ENCODE measurements at places on chromosomes 5 and 9.

DNA sequence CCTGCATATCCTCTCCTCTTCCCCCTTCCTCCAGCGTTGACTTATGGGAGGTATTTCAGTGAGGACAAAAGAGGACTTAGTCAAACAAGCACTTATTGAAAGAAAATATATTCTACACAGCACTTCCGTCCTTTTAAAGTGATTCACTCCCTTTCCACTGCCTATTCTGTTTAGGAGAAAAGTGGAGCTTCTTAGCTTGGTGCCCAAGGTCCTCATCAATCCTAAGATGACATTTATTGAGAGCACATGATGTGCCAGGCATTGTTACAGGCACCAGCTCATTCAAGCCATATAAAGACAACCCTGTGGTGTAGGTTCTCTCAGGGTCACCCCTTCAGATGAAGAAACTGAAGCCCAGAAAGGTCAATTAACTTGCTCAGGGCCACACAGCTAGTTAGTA, 95.9 kb downstream of the KCNIP1 start:
- DNase-seq = no peak

DNA sequence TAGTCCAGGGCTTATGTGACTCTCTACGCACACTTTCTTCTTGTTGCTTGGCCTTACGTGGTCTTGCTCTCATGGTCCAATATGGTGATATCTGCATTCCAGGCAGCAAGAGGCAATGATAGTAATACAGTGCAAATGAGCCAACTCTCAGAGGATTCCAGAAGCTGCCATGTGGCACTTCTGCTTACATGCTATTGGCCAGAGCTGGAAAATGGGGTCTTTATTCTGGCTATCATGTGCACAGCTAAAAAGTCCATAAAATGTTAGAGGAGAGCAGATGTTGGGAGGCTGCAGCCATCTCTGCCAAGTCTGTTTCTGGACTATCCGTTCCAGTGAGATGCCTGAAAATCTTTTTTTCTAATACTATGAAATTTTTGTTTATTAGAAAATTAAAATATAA, 2.9 kb upstream of the SEPTIN8 start:
- DNase-seq = no peak

- DNase-seq = no peak
Measured at GRCh38 chr9:98935071-98935505, 8.6 kb upstream of the COL15A1 start.

DNA sequence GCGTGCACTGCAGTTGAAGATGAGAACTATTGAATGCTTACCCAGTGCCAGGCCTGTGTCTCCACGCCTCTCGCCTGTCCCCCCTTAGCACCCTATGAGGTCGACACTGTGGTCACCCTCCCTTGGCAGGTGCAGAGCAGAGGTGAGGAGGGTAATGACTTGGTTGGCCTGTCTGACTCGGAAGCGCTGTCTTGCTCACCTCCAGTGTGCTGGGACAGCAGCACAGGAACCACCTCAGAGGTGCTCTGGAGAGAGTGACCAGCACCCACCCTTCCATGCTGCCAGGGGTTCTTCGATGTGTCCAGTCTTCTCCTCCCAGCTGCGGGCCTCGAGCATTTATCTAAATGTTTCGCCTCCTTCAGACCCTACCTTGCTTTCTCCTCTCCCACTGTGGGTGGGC, 178.3 kb upstream of the IRX2 start:
- DNase-seq = no peak

DNA sequence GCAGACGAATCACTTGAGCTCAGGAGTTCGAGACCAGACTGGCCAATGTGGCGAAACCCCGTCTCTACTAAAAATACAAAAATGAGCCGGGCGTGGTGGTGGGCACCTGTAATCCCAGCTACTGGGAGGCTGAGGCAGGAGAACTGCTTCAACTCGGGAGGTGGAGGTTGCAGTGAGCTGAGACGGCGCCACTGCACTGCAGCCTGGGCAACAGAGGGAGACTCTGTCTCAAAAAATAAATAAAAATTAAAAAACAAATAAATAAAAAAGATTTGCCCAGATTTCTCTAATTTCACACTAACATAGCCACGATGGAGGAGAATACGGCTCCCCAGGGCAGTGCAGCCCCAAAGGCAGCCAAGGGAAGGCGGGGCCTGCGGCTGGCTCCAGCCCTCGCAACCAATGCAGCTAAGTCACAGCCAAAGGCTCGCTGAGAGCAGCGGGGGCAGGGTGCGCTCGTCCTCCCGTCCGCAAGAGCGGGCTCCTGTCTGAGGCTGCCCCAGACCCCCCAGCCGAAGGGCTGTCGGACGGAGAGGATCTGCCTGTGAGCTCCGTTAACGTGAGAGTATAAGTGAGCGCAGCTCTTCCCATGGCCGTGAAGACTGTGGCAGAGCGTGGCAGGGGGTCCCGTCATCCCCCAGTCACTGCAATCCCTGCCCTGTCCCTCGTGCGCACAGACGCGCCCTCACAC, 43.5 kb downstream of the SLC12A7 start:
- no peak for DNase-seq

DNA sequence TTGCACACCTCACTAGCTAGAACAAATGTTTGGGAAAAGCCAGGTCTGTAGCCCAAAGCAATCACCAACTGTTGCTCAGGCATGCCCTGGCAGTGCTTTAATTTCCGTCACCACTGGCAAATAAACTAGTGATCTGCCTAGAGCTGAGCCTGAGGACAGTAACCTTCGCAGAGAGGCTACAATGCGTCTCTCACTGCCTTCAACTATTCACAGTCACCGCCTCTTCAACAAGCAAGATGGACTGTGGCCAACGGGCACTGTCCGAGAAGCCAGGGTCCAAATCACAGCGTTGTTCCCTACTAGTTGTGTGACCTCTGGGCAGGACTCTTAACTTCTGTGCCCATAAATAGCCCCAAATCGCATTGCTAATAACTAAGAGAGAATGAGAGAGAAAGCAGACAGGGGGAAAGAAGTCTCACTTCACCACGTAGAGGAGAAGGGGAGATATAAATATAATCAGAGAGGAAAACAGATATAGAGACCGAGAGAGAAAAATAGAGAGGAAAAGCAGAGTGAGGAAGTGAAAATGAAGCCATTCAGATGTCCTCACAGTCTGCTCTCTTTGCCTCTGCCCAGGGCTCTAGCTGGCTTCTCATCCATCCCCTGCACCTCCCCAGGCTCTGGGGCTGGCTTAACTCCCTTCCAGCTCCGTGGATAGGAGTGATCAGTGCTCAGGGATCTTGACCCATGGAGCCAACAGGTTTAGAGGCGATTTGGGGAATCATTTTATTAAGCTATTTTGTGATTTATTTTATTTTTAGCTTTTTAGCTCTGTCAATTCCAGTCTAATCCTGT, 157.9 kb downstream of the ZDHHC21 start:
- no peak for DNase-seq

GRCh38 chr5:1916041-1917001, 33.6 kb upstream of the IRX4 start:
- DNase-seq = no peak

DNA sequence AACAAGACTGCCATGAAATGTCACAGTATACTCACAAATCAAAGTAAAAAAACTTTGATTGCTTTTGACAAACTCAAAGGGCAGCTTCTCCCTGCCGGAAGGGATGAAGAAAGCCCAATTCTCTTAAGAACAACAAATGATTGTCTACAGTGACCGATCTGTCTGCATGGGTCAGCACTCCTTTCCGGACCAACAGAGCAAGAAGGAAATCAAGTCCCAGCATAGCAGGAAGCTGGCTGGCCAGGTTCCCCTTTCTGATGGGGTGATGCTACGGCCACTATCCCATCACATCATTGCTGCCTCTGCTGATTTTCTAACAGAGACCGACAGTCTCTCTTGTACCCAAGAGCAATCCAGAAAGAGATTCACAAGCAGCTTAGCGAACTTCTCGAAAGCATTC, 692 bp downstream of the C1QTNF3 start:
- no peak for DNase-seq

DNA sequence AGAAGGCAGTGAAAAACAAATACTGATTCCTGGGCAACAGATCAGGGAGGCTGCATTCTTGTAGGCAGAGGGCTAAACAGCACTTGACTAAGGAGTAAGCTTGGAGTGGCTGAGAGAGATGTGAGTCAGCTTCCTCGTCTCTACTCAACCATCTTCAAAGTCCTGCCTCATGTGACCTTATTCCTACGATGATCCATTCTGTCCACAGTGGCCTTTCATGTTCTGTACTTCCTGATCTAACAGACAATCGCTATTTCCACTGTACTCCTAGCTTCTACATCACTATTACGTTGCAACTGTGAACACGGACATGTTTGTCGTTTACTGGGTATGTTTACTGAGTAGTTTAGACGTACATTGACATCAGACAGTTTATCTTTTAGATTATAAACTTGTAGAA, 365.4 kb downstream of the ARL15 start:
- no peak for DNase-seq

GRCh38 chr5:9156282-9156681, 389.6 kb downstream of the SEMA5A start:
- DNase-seq = no peak

DNA sequence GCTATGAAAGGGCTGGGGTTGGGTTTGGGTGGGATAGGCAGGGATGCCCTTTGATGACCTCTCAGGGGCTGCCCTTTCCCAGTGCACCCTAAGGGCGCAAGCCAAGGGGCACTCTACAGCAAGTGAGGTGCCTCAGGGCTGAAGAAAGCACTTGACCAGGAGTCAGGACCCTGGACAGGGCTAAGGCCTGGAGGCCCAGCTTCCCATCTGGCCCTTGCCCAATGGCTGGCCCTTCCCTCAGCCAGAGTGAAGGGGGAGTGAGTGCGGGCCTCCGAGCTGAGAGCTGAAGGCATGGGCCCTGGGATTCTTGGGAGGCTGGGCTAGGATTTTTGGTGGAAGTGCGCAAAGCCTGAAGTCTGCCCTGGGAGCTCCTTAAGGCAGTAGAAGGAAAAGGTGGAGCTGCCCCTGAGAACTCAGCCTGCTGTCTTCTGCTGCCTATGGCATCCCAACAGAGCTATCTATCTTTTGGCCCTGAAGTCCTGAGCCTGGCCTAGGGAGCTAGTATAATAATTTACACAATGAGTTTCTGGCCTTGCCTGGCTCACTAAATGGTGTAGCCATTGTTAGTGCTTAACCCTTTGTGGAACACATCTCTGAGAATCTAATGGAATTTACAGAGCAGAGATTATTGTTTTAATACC, 16.4 kb downstream of the JADE2 start:
- no peak for DNase-seq

Data from GF-D8 (cell line).